ENCODE measurements at places on chromosomes 3 and 15.

DNA sequence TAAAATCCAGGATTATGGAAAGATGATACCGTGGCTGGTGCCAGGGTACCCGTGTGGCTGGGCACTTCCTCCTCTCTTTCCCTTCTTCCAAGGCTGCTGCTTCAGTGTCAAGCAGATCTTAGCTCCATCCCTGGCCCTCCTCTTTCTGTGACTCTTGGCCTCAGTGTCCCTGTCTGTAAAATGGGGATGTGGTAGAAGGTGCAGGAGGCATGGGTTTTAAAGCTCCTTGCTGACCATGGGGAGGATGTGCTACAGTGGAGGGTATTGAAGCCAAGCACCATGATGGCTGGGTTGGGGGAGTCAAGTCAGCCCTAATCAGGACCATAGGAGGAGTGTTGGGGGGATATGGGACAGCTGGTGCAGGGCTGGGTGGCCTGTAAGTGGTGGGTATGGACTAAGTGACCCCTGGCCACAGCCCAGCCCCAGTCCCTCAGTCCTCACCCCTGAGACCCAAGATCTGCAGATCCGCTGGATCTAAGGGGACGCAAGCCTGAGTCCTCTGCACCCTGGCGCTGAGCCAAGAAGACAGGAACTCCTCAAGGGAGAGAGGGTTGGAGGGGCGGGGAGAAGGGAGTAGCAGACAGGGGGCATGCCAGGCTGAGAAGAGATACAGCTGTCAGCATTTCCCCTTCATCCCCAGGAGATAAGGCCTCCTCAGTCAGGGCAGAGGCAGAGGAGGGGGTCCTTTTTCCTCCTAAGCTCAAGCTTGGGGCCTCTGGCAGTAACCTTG is 12.0 kb downstream of the PTH1R start:
- DNase-seq = no peak

DNA sequence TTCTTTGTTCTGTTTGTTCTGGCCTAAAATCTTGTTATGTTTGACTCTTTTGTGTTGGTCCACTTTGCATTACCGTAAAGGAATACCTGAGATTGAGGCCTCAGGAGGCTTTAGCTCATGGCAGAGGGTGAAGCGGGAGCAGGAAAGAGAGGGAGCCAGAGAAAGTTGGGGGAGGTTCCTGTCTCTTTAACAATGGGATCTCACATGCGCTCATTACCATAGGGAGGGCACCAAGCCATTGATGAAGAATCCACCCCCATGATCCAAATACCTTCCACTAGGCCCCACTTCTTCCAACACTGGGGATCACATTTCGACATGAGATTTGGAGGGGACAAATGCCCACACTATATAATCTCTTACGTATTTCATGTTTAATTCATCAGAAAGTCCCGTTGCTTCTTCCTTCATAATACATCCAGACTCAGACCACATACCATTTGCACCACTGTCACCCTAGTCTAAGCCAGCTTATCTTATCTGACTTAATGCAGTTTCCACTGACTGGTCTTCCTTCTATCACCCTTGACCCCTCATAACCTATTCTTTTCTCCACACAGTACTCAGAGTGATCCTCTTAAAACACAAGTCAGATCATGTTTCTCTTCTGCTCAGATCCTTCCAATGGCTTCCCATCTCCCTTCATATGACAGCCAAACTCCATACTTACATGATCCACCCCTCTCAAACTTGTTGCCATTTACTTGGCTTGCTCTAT is 13.5 kb downstream of the KBTBD8 start:
- DNase-seq = no peak

GRCh38 chr3:188037195-188037718 is 116.7 kb upstream of the LPP start:
- no peak for DNase-seq

DNA sequence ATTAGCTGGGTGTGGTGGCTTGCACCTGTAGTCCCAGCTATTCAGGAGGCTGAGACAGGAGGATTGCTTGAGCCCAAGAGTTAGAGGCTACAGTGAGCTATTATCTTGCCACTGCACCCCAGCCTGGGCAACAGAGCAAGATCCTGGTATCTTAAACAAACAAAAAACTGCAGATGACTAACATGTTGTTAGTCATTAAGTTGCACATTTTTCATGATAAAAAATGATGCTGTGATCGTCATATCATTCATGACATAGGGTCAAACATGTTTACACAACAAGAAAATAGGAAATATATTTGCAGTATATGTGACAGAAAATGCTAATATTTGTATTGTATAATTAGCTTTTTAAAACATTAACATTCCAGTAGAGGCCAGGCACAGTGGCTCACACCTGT is 20.2 kb upstream of the DAPK2 start:
- DNase-seq = no peak

DNA sequence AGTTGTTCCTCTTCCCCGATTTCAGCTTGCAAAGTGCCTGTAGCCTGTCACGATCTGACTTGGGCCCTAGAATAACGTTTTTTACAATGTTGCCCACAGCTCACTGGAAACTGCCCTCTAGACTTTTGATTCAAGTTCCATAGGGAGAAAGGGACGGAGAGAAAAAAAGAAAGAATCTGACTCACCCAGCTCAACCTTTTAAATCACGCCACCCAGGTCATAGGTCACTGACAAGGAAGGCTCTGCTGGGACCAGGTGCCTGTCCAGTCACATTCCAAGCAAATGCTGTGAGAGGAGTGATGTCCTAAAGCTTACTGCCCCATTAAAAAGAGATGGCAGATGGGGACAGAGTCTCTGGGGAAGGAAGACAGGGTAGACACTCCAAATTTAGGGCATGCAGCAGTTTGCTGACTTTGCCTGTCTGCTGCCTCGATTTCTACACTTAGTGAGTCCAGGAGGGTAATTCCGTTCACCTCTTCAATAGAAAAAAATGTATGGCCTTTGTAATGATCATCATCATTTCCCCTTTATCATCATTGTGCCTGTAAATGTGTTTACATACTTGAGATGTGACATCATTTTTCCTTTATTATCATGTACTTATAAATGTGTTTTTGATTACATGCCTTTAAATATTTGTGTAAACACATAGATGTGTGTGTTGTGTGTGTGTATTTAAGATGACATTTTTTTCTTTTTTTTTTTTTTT is 8.4 kb upstream of the MYO1E start:
- no peak for DNase-seq

Measured in globus pallidus (tissue), 1 donor.